Germinal center (tissue), 1 donor: ENCODE measurements at places on chromosomes 2 and 18.

GRCh38 chr2:3128786-3129185 is 248.8 kb downstream of the EIPR1 start:
- DNase-seq: no peak

DNA sequence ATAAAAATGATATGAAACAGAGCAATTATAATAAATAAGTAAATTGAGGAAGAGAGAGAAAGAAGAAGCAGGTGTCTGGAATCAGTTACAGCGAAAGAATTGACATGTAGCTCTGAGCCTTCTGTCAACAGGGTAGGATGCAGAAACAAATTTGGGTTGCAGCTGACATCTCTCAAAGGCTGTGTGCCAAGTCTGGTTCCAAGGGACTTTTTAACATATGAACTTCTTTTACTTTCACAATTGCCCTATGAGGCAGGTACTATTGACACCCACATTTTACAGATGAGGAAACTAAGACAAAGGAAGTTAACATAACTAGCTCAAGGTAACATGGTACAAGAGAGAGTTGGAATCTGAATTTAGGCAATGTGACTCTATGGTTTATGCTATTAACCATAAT is 260.0 kb downstream of the ASXL3 start:
- no peak for DNase-seq

GRCh38 chr2:200985799-200986198 is 22.3 kb upstream of the ORC2 start:
- no peak for DNase-seq

DNA sequence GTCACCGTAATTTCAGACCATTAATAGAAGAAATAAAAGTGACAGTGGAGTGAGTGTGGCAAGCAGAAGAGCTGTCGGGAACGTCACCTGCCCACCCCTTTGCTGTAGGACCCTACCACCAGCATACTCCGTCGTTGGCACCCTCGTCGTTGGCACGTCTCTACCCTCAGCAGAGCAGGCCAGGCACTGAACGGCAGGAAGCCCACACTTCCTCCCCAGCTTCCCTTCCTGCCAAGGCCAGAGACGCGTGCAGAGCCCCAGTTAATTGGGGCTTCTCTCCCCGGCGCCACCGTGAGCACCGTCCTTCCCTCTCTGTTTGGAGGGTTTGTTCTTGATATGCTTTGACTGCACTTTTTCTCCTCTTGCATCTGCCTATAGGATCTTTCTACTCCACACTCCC is 27.0 kb upstream of the NFATC1 start:
- DNase-seq: no peak

DNA sequence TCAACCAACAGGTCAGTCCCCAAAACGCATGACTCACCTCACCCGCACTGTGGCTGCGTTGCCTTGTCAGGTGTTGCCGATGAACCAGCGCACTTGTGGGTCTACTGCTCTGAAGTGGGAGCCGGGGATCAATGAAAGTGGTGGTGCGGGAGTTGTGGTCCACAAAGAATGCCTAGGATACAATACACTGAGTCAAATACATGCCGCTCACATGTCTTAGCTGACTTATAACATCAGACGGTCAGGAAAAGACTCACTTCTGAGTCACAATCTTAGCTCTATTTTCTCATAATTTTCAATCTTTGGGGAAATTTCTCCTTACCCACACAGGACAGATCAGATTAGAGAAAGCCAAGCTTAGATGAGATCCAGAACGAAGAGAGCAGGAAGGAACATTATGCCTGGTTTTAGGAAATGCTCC is 107.1 kb upstream of the STK17B start:
- no peak for DNase-seq

GRCh38 chr2:232133078-232133477 is 171.6 kb downstream of the DIS3L2 start:
- no peak for DNase-seq

DNA sequence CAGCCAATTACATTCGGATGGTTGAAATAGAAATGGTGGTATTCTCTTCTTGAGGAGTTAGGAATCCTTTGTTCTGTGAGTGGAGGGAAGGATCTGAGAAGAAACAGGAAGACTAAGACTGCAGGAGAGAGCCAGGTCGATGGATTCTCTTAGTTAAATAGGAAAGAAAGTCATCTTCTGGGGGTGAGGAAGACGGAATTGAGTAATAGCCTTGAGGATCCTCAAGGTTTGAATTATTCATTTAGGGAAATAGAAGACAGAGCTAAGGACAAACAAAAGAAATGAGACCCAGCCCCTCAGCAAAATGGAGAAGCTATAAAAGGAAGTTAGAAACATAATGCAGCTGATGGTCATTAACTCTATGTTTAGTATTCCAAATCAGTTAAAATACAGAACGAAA is 1.8 kb downstream of the LAPTM4A start:
- DNase-seq: no peak

- DNase-seq: no peak
Measured at GRCh38 chr2:68235090-68235489, 17.2 kb downstream of the PPP3R1 start.

- DNase-seq: no peak
Measured at GRCh38 chr2:58834404-58834803, 593.3 kb upstream of the FANCL start.

- DNase-seq: no peak
Measured at GRCh38 chr2:81087646-81088045, 783.1 kb upstream of the LRRTM1 start.
